NCI-H82 (cell line): ENCODE measurements at places on chromosomes 1 and 21.
A peak's percentile ranks its signal among the peaks of the same experiment; 100 is the strongest.

DNA sequence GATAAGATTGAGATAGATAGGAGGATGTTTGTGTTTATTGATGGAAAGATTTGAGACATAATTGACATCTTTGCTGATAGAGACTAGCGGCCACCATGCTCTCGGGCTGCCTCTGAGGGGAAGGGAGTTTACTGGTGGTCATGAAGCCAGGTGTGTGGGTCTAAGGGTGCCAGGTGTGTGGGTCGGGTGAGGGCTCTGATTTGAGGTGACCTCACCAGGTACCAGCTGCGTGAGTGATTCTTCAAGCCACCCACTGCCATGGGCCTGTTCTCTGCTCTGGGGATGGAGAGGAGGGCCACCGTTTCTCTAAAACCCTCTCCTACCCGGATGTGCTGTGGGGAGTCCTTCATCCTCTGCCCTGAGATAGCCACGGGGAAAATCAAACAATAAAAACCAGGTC is 3.2 kb downstream of the UBASH3A start:
- DNase-seq, result no peak

- no peak for DNase-seq
Observed at GRCh38 chr1:247335882-247336281, 4.2 kb upstream of the ZNF496 start.

DNA sequence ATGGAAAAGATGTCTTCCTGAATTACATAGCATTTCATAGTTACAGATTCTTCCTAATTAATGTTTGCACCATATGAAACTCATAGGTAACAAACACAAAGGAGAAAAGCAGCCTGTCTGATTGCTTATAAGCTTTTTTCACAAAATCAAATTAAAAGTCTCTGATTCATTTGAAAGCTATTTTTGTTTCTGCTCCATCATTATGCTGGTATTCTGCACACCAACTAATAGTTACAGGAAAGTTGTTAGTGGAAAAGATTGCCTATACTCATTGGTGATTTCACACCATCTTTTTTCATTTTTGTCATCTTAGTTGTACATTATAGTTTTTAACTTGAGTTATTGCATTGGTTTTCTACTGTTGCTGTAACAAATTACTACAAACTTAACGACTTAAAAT is 70.0 kb downstream of the PRKAA2 start:
- DNase-seq, result no peak

DNA sequence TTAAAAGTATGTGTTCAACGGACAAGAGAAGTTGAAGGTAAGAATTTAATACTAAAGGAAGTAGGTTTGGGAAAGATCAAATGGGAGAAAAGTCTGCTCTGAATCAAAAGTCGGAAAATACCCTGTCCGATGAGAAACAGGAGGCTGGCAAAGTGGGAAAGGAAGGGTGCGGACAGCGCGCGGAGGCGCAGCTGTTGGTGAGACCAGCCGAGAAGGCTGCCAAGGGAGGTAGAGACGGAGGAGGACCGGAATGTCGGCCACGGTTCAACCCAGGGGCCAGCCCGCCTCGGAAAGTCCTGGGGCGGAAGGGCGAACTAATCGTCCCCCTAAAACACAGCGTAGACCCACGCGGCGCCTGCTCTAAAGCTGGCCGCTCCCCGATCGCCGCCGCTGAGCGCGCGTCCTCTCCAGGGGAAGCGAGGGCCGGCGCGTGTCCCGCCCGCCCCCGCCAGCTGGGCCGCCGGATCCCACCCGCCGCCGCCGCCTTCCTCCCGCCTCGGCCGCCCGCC is 639 bp upstream of the SPATA1 start:
- peak; percentile 83 for DNase-seq

DNA sequence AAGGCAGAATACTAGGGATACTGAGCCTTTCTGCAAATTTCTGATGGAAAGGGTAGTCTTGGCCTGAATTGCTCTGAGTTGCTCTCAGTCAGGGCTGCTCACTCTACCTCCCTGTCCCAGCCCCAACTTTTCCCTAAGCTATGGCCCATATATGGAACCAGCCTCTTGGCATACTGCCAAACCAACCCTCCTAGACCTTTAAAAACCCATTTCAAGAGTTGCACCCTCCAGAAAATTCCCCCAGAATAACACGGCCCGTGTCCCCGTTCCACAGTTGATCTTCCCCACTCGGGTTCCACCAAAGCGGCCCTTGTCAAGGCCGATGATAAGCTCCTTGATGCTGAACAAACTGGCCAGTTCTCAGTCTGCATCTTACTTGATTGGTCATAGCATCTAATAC is 25.4 kb downstream of the SYT6 start:
- no peak for DNase-seq

DNA sequence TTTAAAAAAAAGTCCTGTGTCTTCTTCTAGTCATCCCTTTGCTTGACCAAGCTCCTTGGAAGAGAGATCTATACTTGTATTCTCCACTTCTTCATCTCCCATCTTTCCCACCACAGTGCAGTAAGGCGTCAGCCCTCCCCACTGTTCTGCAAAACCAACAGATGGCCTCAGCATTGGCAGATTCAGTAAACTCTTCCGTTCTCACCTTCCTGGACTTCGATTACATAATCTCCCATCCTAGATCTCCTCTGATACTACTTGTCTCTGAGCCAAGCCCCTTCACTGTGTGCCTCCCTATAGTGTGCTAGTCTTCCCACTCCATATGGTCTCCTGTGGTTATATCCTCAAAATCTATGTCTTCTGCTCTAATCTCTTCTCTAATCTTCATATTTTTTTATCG is 1.6 kb upstream of the COLGALT2 start:
- peak; percentile 71 for DNase-seq
